Heart left ventricle (tissue), 16 donors: ENCODE measurements at places on chromosomes 2 and 18. TPM values are rescaled to one million over a fixed set of nuclear protein-coding genes. Genes with fewer than 3 reads are reported as not detected.

DNA sequence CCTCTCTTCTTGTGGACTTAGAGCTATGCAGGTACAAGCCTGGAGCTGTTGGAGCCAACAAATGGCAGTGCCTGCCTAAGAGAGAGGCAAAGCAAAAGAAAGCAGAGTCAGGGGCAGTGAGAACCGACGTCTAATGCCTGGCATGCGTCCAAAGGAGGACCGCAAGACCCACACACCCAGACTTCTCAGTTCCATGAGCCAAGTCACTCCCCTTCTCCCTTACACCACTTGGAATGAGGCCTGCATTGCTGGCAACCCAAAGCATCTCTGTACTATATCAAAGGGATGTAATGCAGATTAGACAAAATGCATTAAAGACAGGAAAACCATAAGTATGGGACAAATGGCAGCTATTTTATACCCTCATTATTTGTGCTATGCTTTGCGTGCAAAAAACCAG, 49.9 kb upstream of the RNU4ATAC start:
- peak; percentile 37 for DNase-seq

Gene CLIP4
- total RNA-seq, result 42.4 TPM

GRCh38 chr2:137493261-137493660, 471.0 kb upstream of the HNMT start:
- no peak for DNase-seq

Gene TANC1
- 44.1 TPM for total RNA-seq

GRCh38 chr18:58911241-58911640, 46.6 kb downstream of the ZNF532 start:
- no peak for DNase-seq

Gene COL3A1
- total RNA-seq, result 275 TPM

DNA sequence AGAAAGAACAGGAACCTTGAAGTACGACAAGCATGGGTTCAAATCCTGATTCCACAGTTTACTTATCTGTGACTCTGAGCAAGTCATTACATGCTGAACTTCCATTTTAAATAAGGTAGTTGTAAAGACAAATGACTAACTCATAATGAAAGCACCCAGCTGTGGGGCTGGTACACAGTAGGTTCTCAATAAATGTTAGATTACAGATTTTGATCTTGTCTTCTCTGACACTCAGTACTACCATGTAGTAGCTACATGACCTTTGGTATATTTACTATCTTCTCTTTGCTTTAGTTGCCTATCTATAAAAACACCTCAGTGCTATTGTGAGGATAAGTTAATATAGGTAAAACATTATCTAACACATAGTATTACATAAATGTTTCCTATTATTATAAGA, 3.2 kb downstream of the TRAK2 start:
- no peak for DNase-seq

- DNase-seq, result no peak
Measured at GRCh38 chr18:36403896-36404820, 106.6 kb downstream of the FHOD3 start.

DNA sequence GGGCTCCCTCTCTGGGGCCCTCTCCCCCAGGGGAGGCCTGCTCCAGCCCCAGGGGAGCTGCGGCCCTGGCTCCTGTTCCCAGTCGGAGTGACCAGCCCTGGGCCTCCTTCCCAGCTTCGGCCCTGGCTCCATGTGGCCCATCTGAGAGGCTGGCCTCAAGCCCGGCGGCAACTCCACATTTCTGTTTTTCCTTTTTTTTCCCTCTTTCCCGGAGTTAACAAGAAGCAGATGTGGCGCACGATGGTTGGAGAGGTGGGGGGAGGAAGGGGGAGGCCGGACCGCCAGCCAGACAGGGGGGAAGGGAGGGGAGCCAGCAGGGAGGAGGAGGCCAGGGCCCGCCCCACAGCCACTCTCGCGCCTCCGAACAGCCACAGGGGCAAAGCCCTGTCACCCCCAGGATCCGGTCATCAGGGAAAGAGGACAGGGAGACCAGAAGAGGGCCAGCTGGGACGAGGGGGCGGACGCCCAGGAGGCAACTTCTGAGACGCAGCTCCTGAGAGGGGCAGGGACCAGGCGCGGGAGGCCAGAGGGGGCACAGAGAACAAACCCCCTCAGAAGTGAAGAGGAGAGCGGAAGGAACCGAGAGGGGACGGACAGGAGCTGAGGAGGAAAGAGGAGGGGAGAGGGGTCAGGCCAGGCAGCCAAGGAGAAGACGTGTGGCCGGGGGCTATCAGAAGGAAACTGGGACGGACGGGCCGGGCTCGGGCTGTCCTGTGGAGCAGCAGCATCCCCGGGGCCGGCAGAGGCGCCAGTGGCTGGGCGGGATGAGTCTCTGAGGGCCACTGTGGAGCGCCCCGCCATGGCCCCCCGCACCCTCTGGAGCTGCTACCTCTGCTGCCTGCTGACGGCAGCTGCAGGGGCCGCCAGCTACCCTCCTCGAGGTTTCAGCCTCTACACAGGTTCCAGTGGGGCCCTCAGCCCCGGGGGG, at the start of gene EMILIN1:
EMILIN1 (plus strand) TSS at position 349 of the 928 bp plus-strand sequence; CDS start at position 800, 451 bp downstream.
- DNase-seq, result peak; percentile 86

Gene RSAD2
- total RNA-seq, result 4.7 TPM

DNA sequence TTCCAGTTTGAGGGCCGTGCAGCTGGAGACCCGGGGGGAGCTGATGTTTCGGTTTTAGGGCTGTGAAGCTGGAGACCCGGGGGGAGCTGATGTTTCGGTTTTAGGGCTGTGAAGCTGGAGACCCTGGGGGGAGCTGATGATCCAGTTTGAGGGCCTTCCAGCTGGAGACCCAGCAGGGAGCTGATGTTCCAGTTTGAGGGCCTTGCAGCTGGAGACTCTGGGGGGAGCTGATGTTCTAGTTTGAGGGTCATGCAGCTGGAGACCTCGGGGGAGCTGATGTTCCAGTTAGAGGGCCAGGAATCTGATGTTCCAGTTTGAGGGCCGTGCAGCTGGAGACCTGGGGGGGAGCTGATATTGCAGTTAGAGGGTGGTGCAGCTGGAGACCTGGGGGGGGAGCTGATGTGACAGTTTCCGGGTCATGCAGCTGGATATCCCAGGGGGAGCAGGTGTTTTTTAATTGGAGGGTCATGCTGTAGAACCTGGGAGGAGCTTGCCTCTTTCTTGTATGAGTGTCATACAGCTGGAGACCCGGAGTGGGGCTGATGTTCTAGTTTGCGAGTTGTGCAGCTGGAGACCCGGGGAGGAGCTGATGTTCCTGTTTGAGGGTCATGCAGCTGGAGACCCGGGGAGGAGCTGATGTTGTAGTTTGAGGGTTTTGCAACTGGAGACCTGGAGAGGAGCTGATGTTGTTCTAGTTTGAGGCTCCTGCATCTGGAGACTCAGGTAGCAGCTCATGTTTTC, 153.2 kb downstream of the RTP5 start:
- no peak for DNase-seq

GRCh38 chr2:70903641-70904340, 31.9 kb upstream of the ATP6V1B1 start:
- DNase-seq, result no peak

DNA sequence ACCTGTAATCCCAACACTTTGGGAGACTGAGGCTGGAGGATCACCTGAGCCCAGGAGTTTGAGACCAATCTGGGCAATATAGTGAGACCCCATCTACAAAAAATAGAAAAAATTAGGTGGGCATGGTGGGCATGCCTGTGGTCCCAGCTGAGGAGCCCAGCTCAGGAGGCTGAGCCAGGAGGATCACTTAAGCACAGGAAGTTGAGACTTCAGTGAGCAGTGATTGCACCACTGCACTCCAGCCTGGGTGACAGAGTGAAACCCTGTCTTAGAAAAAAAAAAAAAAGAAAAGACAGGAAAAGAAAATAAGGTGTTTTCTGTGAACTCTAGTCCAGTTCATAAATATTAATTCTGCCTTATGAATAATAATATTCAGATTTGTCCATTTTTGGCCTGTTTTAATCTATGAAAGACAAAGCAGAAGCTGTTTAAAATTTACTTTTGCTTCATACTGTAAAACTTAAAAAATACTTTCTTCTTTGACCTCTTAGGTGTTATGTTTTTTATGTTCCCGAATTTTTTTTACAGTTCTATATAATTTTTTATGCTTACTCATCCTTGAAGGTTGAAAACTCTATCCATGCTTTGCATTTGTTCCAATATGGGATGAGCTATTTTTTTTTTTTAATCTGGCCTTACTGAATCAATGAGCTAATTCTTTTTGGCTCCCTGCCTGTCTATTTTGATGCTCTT, 8.4 kb upstream of the ANXA4 start:
- DNase-seq, result no peak

DNA sequence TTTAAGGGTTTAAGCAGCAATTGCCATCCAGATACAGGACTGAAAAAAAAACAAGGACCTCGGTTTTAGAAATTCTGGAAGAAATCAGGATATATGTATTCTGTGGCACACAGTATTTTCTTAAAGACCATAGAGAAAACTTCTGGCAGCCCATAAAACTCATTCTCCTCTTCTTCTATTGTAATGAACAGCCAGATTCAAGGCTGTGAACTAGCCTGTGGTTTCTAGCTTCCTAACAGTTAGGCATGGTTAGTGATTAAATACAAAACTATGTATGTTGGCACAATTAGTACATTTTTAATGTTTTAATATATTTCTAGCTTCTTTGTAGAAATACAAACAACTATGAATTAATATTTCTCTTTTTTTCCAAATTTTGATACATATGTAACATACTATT, 555.7 kb downstream of the DSC3 start:
- no peak for DNase-seq

Gene PROM2
- 1.1 TPM for total RNA-seq

Gene SERPINB7
- not detected for total RNA-seq

GRCh38 chr2:132448771-132449170, 32.2 kb downstream of the GPR39 start:
- DNase-seq, result no peak

GRCh38 chr2:157837851-157838441, 38.2 kb downstream of the ACVR1 start:
- peak; percentile 25 for DNase-seq

- DNase-seq, result no peak
Measured at GRCh38 chr2:219282943-219283581, 3.9 kb downstream of the DNAJB2 start.

Gene FHOD3
- total RNA-seq, result 290 TPM

DNA sequence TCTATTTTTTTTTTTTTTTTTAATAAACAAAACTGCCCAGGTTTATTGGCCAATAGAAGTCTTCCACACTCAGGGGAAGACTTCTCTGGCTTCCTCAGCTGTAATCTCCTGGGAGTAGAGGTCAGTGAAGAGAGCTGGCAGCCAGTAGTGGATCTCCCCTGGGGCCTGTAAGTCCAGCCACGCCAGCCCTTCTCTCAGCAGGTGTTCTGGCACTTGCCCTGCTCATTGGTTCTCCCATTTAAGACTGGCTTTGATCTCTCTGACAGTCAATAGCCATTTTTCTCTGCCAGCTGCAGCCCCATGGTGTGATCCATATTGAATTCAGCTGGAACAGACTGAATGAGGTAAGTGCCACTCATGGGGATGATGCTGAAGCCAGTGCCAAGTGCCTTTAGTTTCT, 170.6 kb upstream of the SPHKAP start:
- DNase-seq, result no peak

Gene GPR39
- total RNA-seq, result not detected

- no peak for DNase-seq
Measured at GRCh38 chr2:85439986-85440385, 21.5 kb downstream of the SH2D6 start.

- DNase-seq, result no peak
Measured at GRCh38 chr18:49072940-49073339, 122.2 kb upstream of the SMAD7 start.

Gene HOXD4
- 0.42 TPM for total RNA-seq

Gene GGCX
- 27.4 TPM for total RNA-seq

- DNase-seq, result no peak
Measured at GRCh38 chr2:123303731-123304130, 721.4 kb upstream of the CNTNAP5 start.

Gene OTOS
- total RNA-seq, result not detected

DNA sequence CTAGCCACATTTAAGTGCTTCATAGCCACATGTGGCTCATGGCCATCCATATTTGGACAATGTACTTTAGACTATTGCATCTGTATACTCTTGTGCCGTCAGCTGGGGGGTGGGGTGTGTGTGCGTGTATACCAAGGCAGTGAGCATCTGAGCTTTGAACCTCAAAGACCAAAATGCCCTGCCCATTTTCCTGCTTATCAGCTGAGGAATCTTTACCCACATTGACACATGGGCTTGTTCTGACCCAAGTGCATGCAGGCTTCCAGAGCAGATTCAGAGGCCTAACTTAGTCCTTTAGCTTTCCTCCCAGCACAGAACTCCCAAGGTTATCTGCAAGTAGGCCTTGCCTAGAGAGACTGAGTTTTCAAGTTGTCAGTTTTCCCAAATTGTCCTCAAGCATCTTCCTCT, 11.1 kb upstream of the MOCOS start:
- no peak for DNase-seq

Gene SIX3
- total RNA-seq, result not detected

DNA sequence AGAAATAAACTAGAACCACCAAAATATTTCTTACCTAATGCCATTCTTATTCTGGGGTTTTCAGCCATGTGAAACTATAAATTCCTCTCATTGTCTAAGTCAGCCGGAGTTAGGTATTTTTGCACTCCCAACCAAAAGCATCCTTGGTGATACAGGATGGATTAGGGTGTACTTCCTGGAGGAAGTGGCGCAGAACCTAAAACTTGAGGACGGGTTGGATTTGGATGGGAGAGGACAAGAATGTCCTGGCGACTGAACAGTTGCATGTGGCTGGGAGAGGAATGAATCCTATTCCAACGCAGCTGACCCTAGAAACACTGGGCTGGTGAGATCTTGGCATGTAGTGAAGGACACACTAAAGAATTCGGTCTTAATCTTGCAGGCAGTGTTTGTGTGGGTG, 58.5 kb downstream of the E2F6 start:
- DNase-seq, result no peak

GRCh38 chr2:197378086-197378485, 56.7 kb downstream of the SF3B1 start:
- DNase-seq, result no peak

DNA sequence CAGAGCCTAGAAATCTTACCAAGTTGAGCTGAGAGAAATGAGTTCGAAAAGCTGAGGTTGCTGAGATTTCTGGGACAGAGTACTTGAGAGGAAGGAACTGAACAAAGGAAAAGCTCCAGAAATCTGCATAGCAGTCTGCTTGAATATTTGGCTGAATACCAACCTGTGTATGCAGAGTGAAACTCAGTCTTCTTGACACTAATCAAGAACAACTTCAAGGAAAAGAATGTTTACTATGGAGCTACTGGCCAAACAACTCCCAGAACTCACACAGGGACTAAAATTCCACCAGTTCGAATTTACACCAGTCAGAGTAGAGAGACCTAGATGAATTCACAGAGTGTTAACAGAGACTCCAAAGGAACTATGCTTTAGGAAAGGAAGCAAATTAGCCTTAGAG, 66.5 kb downstream of the USP37 start:
- DNase-seq, result no peak

- DNase-seq, result no peak
Measured at GRCh38 chr2:237549216-237549615, 17.2 kb upstream of the PRLH start.

GRCh38 chr2:191376981-191377629, 131.9 kb downstream of the MYO1B start:
- DNase-seq, result peak; percentile 61

DNA sequence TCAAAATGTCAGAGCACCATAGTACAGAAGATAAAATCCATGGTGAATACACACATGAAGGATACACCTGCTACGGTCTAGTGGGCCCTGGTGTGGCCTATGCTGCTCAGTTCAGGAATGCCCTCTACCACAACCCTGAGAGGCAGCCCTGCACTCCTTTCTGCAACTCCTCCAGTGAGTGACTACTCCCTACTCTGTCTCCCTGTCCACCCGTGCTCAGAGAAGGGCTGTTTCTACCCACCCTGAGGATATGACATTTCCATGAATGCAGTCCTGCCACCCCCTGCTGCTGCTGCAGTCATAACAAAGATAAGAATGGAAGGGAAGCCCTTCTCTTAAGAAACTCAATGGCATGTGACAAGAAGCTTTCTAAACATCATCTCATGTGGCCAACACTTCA, 137.0 kb downstream of the EN1 start:
- no peak for DNase-seq
